ENCODE measurements at places on chromosomes 6 and 20.

- no peak for DNase-seq
Observed at GRCh38 chr6:35170166-35170565, 29.0 kb upstream of the TCP11 start.

- DNase-seq = no peak
Observed at GRCh38 chr6:53418288-53418687, 69.5 kb upstream of the ELOVL5 start.

GRCh38 chr6:37554480-37554819 is 54.8 kb upstream of the CCDC167 start:
- no peak for DNase-seq

DNA sequence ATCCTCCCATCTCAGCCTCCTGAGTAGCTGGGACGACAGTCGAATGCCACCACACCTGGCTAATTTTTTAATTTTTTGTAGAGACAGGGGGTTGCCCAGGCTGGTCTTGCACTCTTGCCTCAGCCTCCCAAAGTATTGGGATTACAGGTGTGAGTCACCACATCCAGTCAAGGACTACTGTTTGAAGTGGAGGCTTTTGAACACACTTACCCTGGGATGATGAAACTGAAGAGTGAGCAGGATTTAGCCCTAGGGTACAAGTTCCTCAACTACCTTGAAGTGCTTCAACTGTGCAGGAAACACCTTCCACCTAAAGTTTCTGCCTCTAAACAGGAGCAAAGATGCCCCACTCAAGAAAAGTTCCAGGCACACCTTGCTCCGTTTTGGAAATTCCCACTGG is 15.7 kb upstream of the PARD6B start:
- DNase-seq = no peak

DNA sequence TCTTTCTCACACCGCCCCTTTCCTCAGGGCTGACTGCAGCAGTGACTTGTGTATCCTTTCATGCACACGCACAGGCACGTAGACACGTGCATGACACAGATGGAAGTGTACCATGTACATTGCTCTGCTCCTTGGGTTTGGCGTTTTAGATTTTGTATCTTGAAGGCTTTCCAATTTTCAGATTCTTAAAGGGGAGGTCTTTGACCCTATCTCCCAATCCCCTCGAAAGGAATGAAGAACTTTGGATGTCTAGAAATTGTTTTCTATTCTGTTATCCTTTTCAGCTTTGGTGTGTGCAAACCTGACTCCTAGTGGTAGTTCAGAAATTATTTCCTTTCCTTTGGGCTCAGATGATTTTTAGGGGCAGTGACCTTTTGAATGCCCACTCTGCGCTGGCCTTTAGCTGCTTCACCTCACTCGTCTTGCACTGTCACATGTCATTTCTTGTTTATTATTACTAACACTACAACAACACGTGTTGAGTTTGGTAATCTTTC is 63.0 kb downstream of the HIVEP1 start:
- peak; percentile 18 for DNase-seq

DNA sequence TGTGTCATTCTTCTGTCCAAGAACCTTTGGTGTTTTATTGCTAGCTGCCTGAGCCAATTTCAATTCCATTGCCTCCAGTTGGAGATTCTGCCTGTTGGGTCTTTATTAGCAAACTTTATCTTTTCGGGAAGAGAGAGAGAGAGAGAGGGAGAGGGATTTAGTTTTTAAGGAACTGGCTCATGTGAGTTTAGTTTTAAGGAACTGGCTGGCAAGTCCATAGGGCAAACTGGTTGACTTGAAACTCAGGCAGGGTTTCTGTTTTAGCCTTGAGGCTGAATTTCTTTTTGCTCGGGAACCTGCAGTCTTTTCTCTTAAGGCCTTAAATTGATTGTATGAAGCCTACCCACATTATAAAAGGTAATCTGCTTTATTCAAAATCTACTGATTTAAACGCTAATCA is 23.0 kb downstream of the BCKDHB start:
- DNase-seq = no peak
